Activated CD4-positive, alpha-beta memory T cell treated with anti-CD3 and anti-CD28 coated beads for 36 hours (primary cell): ENCODE measurements at places on chromosomes 11 and 22. TPM values are rescaled to one million over a fixed set of nuclear protein-coding genes. Genes with fewer than 3 reads are reported as not detected.

DNA sequence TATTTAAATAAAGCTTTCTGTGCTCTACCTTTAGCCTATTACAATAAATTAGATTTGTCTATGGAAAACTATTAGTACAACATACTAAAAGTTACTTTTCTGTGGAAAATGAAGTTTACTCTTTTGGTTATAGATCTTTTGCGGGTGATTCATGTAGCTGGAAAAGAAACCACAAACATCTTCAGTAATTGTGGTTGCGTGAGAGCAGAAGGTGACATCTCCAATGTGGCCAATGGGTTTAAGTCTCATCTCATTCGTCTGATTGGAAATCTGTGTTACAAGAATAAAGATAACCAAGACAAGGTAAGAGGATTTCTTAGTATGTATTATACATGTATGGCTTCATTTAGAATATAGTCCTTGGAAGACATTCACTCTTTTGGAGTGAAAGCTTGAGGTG, 68.6 kb downstream of the ATXN10 start:
- no peaks in the 10 kb centered on the region for H3K27me3 ChIP-seq
- no peak for DNase-seq
- no peak overlapping the region for H3K27ac ChIP-seq
- H3K4me3 ChIP-seq, result no peak overlapping the region
- H3K4me1 ChIP-seq, result peaks cover 6% of the 10 kb centered on the region
- peaks cover 54% of the 10 kb centered on the region for H3K36me3 ChIP-seq

DNA sequence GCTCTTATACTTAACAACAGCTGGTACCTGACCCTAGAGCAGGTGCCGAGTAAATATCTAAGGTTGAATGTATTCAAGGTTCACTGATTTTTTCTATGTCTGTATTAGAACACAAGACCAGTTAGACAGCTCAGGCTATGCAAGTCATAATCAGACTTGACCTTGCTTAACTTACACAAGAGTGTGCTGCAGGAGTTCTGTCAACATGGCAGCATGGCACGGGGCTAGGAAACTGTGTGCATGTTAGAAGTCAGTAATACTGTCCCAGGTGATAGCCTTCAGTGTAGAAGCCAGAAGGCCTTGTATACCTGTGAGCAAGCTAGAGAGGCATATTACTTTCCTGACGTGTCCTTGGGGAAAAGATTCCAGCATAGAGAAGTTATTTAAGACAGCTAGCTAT, 253.1 kb downstream of the FAT3 start:
- H3K27me3 ChIP-seq, result no peaks in the 10 kb centered on the region
- no peaks in the 10 kb centered on the region for H3K4me1 ChIP-seq
- H3K36me3 ChIP-seq, result no peaks in the 10 kb centered on the region
- no peak overlapping the region for H3K4me3 ChIP-seq
- H3K27ac ChIP-seq, result no peak overlapping the region

The CEP126 gene
- total RNA-seq, result 1.8 TPM

- no peaks in the 10 kb centered on the region for H3K36me3 ChIP-seq
- peaks cover 4% of the 10 kb centered on the region for H3K27me3 ChIP-seq
- H3K4me3 ChIP-seq, result no peak overlapping the region
- H3K4me1 ChIP-seq, result no peaks in the 10 kb centered on the region
- DNase-seq, result no peak
Observed at GRCh38 chr22:34914846-34915245, 151.1 kb upstream of the ISX start.

GRCh38 chr22:22161924-22162851, 82.4 kb upstream of the VPREB1 start:
- no peaks in the 10 kb centered on the region for H3K4me1 ChIP-seq
- DNase-seq, result no peak
